ENCODE measurements at places on chromosomes 2 and 18.

GRCh38 chr2:205902041-205902899, 183.7 kb downstream of the INO80D start:
- DNase-seq = peak; percentile 48

GRCh38 chr2:38448692-38449410, 71.8 kb upstream of the ATL2 start:
- no peak for DNase-seq

- DNase-seq = peak; percentile 87
Measured at GRCh38 chr2:219402665-219403515, 15.2 kb upstream of the DNPEP start.

- DNase-seq = no peak
Measured at GRCh38 chr2:158732573-158733429, 62.3 kb upstream of the DAPL1 start.

- DNase-seq = no peak
Measured at GRCh38 chr18:50653402-50654093, 93.7 kb downstream of the MAPK4 start.

DNA sequence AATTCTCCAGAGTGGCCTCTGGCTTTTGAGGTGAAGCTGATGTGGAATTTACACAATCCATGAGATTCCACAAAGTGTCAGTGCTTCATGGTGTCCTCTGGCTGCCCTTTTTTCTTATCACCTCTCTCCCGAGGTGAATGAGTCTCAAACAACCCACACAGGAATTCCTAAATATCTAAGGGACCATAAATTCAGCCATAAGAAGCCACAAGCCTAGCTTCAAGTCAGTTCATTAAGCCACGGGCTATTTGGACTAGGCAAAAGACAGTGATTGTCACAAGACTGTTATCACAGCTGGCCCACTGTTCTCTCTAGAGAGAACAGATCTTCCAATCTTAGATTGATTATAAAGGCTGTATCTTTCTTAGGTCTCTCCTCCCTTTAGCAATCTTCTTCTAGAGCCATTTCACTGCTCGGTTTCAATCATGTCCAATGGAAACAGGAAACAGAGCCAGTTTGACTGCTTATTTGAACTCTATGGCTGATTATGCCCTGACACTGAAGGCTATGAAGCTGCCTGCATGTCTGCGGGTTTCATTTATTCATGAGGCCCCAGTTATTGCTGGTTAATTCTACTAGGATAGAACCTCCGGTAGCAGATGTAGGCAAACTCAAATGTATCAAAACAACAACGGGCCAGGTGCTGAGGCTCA, 4.1 kb downstream of the NEMP2 start:
- peak; percentile 88 for DNase-seq

DNA sequence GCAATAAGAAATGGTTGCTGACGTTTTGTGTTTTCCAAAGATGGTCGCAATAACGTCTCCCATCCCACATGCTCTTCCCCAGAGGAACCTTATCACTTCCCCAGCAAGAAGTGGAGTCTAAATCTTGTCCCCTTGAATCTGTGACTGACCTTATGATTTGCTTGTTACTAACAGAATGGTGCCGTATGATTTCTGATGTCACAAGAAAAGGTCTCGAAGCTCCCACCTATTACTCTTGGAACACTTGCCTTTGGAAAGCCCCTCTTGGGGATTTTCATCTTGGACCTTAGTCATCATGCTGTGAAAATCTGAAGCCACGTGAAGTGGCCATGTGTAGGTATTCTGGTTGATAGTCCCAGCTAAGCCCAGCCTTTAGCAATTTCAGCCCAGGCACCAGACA, 86.2 kb upstream of the GLS start:
- DNase-seq = no peak

GRCh38 chr18:62070302-62070701, 116.6 kb downstream of the PIGN start:
- DNase-seq = peak; percentile 32

- DNase-seq = peak; percentile 13
Measured at GRCh38 chr18:9058406-9058805, 44.1 kb upstream of the NDUFV2 start.

GRCh38 chr2:113133704-113134598, 6.6 kb downstream of the IL1RN start:
- no peak for DNase-seq

- no peak for DNase-seq
Measured at GRCh38 chr18:9126337-9126736, 10.2 kb upstream of the ANKRD12 start.

- DNase-seq = no peak
Measured at GRCh38 chr18:38619129-38619528, 1053.5 kb upstream of the CELF4 start.

- no peak for DNase-seq
Measured at GRCh38 chr2:176852667-176853066, 359.9 kb upstream of the HNRNPA3 start.

DNA sequence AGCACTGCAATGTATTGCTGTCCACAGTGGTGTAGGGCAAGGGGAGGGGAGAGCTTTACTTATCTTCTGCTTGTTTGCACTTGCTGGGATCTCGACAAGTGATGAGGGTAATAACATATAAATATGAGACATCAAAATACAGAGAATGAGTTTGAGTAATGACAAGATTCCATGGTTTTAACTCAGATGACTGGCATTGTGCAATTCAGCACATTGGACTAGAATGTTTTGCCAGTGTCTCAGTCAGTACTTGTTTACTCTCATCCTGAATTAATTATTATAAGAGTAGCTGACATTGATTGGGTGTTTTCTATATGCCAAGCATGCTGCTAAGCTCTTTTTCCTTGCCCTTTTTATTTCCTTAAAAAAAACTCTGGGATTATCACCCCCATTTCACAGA, 306.7 kb upstream of the MMADHC start:
- DNase-seq = no peak

DNA sequence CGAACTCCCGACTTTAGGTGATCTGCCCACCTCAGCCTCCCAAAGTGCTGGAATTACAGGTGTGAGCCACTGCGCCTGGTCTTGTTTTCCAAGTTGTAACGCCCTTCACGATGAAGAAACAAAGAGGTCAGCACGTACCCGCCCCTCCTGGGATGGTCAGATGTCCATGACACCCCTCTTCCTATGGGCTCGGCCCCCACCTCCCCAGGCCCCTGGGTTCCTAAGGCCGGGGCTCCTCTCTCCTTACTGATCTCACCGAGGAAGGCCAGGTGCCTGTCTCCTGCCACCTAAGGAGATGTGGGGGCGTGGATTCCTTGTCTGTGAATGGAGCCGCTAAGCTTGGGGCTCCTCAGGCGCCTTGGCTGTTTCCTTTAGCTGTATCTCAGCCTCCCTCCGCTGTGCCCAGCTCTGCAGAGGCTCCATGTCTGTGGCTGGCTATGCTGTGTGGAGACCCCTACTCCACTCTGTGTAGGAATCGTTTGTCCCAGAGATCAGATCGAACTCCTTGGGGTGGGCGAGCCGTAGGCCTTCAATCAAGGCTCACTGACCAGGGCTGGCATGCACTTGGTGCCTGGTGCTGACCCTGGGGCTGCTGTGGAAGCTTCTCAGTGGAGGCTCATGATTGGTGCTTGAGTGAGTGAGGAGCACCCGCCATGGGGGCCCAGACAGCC, 8.8 kb downstream of the COLEC11 start:
- DNase-seq = no peak

DNA sequence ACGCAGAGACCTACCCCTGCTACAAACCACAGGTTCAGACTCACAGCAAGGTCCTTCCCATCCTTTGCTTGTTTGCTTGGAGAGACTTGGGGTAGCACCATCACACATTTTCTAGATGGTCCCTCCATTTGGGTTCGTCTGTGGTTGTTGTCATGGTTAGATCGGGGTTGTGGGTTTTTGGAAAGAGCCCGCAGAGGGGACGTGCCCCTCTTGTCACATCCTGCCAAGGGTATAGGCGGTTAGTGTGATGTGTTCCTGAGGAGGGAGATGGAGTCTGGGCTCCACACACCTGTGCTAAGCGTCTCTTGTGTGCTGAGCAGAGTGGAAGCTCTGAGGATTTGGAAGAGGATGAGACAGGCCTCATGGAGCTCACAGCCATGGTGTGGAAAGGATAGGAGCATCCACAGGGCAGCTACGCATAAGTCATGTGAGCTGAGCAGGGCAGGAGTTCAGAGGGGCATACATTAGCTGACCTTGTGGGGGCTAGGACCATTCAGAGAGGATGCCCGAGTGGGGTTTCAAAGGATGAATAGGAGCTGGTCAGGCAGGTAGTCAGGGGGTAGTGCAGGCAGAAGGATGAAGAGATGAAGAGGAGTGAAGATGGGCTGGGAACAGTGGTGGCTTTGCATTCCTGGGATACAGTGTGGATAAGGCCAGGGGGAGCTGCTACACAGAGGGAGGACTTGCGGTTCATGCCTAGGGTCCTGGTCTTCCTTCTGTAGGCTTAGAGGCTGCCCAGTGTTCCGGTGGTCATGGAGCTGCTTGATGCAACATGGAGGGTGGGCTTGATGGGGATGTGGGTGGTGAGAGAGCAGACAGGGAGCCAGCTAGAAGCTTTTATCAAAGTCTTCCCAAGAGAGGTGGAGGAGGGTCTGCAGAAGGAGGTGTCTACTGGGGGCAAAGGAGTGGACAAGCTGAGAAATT, 62.9 kb downstream of the ACKR3 start:
- DNase-seq = no peak

DNA sequence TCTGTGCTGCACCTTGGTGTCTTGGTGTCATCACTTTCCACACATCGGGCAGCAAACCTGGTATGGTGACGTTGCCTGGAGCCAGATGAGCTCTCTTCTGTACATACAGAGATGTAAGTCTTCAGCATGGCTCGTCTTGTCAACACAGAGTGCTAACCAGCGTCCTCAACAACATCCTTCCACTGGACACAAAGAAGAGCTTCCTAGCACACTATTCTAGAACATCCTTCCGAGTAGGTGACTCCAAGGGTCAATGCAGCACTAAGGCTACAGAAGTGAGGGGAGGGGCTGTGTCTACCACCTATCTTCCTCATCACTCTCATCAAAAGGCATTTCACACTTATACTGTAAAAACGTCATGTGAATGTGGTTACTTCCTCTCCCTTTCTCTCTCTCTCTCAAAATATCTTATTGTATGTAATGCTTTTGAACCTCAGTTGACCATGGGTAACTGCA, 108.1 kb upstream of the SLC1A4 start:
- no peak for DNase-seq

DNA sequence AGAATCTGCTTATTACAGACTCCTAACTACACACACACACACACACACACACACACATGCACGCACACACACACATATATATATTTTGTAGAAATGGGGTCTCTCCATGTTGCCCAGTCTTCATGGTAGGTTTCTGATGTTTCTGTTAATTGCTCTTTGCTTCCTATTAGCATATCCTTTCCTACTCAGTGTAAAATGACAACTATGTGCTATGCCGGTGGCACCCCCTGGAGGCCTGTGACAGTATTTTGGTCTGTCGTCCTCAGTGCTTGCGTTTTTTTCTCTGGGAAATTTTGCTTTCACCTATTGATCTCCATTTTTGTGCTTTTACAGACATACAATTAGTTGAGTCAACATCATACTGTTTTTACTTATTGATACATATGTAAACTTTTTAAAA, 322.1 kb downstream of the LRRTM1 start:
- DNase-seq = no peak

GRCh38 chr2:21330786-21331391, 207.1 kb downstream of the TDRD15 start:
- DNase-seq = no peak

GRCh38 chr2:191835539-191836350, 11.1 kb downstream of the CAVIN2 start:
- DNase-seq = peak; percentile 39

DNA sequence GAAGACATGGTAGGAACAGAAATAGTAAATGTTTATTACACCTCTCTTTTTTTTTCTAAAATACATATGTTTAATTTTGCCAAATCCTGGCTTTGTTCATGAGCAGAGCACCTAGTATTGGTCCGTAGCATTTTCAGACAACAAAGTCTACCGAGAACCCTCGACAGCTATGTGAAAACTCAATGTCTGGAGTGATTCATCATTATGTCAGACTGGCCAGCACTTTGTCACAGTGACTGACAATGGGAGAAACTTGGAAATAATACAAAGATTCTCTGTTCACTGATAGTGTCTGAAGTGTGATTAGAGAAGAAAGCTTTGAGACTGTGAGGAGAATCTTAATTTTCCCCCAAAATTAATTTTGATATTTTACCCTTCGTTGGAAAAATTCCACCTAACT, 143.0 kb downstream of the HNMT start:
- DNase-seq = no peak

GRCh38 chr2:85763831-85764230, 10.0 kb downstream of the ATOH8 start:
- DNase-seq = no peak

DNA sequence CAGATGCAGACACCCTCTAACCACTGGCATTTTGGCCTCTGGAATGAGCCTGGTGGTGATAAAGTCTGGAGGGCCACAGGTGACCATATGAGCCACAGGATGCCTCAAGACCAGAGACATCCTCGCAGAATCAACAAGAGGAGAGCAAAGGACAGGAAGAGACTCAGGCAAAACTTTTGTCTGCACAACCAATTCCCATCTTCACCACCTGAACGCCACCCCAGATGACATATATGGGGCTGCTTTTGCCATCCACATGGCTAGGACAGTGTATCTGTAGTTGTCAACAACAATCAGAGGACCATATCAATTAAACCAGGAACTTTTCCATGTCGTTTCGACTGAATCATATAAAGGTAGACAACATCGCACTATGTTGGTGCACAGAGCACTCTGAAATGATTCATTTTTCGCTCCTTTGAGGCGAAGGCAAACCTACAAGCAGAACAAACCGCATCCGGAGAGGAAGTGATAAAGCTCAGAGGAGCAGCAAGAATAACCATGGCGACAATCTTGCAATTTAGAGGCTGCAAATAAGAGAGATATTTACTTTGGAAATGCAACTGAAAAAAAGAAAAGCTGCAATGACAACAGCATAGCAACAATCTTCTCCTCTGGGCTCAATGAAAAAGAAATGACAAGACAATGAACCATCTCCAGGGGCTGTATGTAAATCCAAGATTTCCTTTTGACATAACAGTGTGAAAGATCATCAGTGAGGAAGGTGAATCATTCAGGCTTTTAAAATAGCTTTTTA, 204.5 kb downstream of the ARL4C start:
- DNase-seq = no peak

GRCh38 chr2:239188536-239188935, 212.3 kb downstream of the HDAC4 start:
- no peak for DNase-seq

DNA sequence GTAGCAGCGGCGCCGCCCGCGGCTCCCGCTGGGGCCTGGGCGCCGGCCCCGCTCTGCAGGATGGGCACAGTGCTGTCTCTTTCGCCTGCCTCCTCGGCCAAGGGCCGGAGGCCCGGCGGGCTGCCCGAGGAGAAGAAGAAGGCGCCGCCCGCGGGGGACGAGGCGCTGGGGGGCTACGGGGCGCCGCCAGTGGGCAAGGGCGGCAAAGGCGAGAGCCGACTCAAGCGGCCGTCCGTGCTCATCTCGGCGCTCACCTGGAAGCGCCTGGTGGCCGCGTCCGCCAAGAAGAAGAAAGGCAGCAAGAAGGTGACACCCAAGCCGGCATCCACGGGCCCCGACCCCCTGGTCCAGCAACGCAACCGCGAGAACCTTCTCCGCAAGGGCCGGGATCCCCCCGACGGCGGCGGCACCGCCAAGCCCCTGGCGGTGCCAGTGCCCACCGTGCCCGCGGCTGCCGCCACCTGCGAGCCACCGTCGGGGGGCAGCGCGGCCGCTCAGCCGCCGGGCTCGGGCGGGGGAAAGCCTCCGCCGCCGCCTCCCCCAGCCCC, 369 bp downstream of the CDK5R2 start:
- DNase-seq = no peak
